ENCODE measurements at places on chromosomes 5 and 9. TPM values are rescaled to one million over a fixed set of nuclear protein-coding genes. Genes with fewer than 3 reads are reported as not detected.

The CDC37L1 gene
- 8.0 TPM for total RNA-seq

The FAM78A gene
- 99.2 TPM for total RNA-seq

The MSMP gene
- 0.89 TPM for total RNA-seq

The TXNDC8 gene
- total RNA-seq = not detected

The TRUB2 gene
- total RNA-seq = 25.5 TPM

The RXRA gene
- total RNA-seq = 4.2 TPM

The ROR2 gene
- total RNA-seq = 0.05 TPM

The UHRF2 gene
- total RNA-seq = 68.6 TPM

Measured in activated CD8-positive, alpha-beta T cell treated with anti-CD3 and anti-CD28 coated beads, Interleukin-2, amount 10 ng/mL, durations not matched to agents 7 days and 5 days (primary cell).